ENCODE measurements at places on chromosomes 12 and 14.

DNA sequence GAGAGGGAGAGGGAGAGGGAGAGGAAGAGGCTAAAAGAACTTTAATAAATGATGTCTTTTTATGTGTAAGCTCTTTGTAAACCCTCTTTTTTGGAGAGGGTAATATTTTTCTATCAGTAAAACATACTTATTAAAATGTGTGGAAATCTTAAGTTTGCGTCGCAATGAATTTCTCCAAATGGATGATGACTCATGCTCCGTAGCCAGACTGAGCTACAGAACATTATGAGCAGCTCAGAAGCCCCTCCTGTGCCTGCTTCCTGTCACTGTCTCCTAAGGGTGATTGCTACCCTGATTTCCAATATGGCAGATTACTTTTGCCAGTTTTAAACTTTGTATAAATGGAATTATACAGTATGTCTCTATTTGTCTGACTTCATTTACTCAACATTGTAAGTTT lies 13.0 kb upstream of the PYGL start:
- DNase-seq, result no peak

GRCh38 chr12:121793838-121794533 lies 498 bp upstream of the RHOF start:
- peak; percentile 96 for DNase-seq

DNA sequence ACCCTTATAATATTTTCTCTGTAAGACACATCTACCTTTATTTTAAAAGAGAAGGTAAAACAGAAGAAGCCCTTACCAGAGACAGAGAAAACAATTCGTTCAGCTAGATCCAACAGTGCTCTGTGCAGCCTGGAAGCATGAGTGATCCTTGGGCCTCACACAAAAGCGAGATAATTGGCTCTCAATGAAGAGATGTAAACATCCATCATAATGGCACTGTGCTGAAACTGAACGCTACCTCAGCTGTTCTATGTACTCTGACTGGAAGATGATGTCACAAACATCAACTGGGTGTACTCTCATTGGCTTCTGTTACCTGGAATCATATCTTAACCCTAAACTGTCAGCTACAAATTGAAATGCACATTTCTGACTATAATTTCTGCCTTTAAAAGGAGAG lies at the start of gene MGAT4C:
TSS of gene MGAT4C (minus strand) at position 229 of the 400 bp plus-strand sequence.
- DNase-seq, result no peak

DNA sequence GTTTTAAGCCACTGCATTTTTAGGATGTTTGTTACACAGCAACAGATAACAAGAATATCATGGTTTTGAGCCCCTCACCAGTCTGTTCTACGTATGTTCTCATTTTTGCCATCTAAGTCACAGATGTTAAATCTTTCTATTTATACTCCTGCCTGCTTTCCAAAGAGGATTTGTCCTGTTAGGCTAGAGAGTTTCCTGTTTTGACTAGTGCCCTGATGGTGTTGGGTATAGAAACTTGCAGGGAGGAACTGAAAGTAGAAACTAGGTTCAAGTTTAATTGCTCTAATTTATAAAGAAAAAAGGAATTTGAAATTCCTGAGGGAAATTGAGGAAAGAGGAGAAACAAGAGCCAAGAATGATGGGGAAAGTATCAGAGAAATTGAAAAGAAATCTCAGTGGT lies 74.4 kb upstream of the COCH start:
- no peak for DNase-seq

GRCh38 chr14:31677052-31677451 lies 115.8 kb downstream of the NUBPL start:
- no peak for DNase-seq

DNA sequence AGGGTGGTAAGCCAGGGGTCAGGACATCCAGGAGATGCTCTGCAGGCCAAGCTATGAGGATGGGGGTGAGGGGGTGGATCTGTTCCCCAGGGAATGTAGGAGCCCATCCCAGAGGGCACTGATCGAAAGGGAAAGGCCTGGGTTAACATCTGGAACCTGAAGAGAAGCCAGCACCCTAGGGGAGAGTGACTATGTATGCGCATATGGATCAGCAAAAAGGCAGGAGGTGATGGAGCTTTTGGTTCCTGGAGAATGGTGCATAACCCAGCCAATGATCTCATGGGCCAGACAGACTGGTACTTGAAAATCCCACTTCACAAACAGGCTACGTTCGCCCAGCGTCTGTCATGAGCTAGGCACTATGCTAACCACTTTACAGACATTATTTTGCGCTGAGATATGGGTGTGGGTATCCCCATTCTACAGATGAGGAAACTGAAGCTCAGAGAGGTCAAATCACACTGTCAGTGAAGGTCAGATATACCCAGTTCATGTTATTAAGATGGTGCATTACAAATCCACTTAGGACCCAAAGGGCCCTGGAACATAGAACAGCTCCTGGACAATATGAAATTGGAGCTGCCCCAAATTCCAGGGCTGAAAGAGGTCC lies 1.6 kb downstream of the CCDC63 start:
- DNase-seq, result no peak

DNA sequence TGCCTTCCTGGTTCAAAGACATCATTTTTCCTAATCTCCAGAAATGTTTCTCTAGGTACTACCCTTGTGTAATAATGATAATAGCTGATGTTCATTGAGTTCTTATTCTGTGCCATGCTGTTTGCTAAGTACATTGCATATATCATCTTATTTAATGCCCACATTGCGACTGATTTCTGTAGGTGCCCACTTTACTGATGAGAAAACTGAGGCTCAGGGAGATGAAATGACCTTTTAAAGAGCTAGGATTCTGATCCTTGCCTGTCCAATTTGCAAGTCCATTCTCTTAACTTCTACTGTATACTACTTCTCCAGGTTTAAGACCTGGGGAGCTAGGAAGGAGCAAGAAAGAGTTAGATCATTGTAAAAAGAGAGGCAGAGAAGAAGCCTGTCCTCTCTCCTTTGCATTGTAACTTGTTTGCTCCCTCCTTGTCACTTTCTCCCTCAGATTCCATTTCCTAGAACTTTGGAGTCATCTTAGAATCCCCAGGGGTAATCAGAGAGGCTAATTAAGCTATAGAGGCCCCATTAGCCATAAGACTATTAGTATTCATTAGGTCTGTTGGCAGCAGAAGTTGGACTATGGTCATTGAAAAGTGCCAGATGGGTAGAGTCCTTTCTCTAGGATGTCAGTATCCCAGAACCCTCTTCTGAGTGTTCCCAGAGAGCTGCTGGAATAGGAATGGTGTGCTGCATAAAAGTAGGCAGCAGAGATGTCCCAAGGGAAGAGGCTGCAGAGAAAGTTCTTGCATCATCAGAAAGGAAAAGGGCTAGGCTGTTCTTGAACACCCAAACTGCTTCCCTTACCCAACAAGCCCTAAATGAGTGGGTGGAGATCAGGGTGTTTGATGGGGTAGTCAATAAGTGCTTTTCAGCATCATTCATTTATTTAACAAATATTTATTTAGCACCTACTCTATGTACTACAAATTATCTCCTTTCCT lies 3.1 kb downstream of the DGKA start:
- DNase-seq, result no peak

GRCh38 chr12:13843841-13844240 lies 137.6 kb downstream of the GRIN2B start:
- no peak for DNase-seq

GRCh38 chr14:69664865-69665526 lies 53.6 kb downstream of the SUSD6 start:
- no peak for DNase-seq

DNA sequence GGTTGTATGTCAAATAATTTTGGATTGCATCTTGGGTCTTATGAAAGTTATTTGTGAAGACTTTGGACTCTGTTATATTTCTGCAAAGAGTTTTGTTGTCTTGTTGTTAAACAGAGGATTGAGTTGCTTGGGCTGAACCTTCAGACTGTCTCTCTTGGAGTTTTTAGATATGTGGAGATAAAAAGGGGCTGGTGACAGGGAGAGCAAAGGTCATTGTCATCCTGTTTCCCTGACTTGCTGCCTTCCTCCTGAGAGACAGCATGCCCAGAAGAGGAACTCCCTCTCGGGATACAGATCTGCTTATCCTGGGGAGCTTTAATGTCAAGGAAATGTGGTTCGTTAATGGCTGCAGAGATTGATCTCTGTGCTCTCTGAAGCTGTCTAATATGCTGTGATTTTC lies 47.6 kb upstream of the RFLNA start:
- DNase-seq, result no peak

DNA sequence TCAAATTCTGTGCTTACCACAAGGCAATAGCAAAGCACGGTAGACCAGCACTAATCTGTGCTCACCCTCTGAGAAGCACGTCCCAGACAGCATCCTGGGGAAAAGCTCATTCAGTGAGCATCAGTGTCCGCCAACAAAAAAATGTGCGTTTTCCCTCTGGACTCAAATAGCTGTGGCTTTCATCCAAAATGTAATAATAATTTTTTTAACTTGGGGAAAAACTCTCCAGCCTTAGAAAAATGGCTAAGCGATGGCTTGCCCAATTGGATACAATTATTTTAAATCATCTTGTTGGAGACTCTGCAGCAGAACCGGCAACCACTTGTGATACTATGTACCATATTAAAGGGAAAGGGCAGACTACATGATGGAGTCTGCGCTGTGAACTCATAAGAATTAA lies 1.1 kb upstream of the KRT77 start:
- no peak for DNase-seq

GRCh38 chr14:55272387-55272786 lies 1.2 kb downstream of the FBXO34 start:
- DNase-seq, result no peak

- no peak for DNase-seq
These were observed 21.8 kb downstream of the VASH1 start for GRCh38 chr14:76782885-76783566.

DNA sequence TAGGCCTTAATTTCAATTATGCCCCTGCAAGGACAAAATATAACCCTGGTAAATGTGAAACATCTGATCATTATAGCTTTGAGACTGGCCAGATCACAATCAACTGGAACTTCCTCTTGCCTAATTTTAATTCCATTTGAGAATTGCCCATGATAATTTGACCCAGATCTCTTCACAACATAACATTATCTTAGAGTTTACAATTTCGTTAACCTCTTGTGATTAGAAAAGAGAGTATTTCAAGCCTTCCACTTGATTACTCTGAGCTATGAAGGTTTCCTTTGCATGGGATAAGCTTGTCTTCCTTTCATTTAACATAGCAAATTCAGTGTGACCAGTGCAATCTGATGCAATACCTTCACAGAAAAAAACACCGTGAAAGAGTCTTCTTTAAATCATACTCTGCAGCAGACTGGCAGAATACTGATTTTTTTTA lies 143.6 kb downstream of the DUSP6 start:
- DNase-seq, result no peak

Data from activated effector memory CD4-positive, alpha-beta T cell treated with Interleukin-2 at 50 U/mL for 16 hours (primary cell).